ENCODE measurements at places on chromosomes 1 and 21. TPM values are rescaled to one million over a fixed set of nuclear protein-coding genes. Genes with fewer than 3 reads are reported as not detected.

KCNE1 gene
- 0.98 TPM for total RNA-seq

FAM151A gene
- not detected for total RNA-seq

PFKL gene
- 93.8 TPM for total RNA-seq

OR10T2 gene
- not detected for total RNA-seq

HOOK1 gene
- 3.3 TPM for total RNA-seq

GRCh38 chr1:39491146-39491921, at the start of gene BMP8A:
TSS of gene BMP8A (plus strand) at chr1:39491636. CDS start at chr1:39491992, 356 bp downstream.
- DNase-seq = peak; percentile 38

- DNase-seq = no peak
These were observed 14.8 kb upstream of the C1orf174 start for GRCh38 chr1:3914911-3915310.

- DNase-seq = no peak
These were observed 43.4 kb downstream of the RGS2 start for GRCh38 chr1:192852001-192852947.

GRCh38 chr1:94901841-94902240, 25.1 kb downstream of the CNN3 start:
- DNase-seq = no peak

DNA sequence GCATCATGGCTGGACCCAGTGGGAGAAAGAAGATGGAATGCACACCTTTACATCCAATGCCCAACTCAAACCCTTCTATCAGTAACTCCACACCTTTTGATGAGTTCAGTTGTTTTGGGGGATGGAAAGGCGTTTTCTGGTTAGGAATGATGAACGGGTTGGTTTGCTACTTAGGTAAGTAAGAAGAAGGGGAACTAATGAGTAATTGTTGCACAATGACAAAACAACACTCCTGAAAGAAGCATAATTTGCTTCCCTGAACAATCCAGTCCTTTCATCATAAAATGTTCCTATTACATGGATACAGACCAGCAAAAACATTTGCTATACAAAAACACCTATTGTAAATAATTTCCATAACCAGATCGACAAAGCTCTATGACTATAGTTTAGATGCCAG, 35.9 kb upstream of the NFIA start:
- no peak for DNase-seq

GRCh38 chr1:35557118-35557610, at the start of gene KIAA0319L:
TSS of gene KIAA0319L (minus strand) at chr1:35557403. CDS start at chr1:35554491, 2,912 bp downstream.
- DNase-seq = peak; percentile 87

DNA sequence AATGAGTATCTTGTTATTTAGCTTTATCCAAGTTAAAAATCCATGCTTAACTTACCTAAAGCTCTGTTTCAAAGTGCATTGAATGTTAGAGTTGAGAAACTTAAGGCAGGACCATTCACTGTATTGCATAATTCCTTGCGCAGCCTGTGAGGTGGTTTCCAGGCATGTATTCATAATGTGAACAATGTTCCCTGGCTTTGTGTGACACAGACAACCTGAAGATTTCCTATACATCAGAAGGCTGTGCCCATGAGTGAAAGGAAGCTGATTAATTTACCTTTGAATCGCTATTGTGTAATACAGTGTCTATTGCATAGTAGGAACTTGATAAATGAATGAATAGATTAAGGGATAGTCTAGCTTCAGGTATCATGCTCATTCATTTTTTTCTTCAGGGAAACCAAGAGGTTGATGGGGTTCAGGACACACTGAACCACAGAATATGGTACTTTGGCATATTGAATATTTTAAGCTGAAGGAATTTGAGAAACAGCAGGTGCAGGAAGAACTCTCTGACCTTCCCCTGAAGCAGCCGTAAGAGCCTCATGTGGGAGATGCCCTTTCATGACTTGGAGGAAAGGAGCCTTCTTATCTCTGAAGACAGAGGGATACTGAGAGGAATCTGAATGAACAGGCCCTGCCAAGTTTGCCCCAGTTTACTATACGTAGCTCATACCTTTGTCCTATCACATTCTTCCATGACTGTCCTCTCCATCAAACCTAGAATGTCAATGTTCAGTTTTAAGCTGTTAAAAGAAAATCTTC, 88.6 kb upstream of the GNG12 start:
- no peak for DNase-seq

GRCh38 chr1:71737768-71738167, 544.6 kb downstream of the NEGR1 start:
- no peak for DNase-seq

DNA sequence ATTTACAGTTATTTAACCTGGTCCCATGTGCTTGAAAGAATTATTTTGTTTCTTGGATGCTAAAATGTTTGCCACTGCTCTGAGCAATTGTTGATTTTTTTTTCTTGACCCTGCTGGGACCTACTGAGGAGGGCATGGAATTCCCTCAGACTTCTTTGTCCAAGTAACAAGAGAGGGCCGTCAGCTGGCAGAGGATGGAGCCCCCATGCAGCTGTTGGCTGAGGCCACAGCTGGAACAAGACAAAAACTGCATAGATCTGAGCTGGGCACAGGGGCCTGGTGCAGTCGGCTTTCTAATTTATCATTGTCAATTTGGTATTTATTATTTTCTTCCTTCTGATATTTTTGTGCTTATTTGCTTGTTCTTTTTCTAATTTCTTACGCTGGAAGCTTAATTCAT, 39.6 kb upstream of the ABCG1 start:
- DNase-seq = no peak

DNA sequence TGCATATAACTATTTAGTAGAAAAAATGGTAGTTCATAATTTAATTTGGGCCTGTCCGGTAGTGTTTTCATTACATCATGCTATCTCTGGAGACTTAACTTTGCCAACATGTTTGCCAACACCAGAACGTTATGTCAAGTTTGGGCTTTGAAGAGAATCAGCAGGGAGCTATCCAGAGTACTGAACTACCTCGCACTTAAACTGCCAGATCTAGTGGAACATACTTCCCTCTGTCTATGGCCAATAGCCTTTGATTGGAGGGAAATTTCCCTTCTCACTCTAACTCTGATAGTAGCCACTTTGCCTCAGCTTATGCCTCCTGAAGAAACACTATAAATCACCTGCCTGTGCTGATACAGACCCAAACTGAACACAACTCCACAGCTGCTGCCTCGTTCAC, 10.0 kb downstream of the LRRC53 start:
- DNase-seq = no peak
